T-cell (primary cell): ENCODE measurements at places on chromosomes 4 and X.

DNA sequence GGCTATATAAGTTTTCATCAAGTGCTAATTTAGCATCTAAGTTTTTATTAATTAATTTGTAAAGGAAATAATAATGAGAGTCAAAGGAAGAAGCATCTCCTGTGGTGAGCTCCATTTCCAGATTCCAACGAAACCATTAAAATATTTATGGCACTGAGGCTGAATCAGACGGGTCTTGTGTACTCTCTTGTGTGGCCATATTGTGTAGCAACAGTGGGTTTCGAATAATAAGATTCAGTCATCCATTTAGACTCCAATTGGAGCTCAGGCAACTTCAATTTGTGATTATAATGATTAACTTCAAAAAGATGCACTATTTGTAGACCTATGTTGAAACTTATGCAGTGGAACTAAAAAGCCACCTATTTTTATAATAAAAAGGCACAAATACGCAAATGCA, 82.4 kb downstream of the SNCA start:
- no peak for DNase-seq

DNA sequence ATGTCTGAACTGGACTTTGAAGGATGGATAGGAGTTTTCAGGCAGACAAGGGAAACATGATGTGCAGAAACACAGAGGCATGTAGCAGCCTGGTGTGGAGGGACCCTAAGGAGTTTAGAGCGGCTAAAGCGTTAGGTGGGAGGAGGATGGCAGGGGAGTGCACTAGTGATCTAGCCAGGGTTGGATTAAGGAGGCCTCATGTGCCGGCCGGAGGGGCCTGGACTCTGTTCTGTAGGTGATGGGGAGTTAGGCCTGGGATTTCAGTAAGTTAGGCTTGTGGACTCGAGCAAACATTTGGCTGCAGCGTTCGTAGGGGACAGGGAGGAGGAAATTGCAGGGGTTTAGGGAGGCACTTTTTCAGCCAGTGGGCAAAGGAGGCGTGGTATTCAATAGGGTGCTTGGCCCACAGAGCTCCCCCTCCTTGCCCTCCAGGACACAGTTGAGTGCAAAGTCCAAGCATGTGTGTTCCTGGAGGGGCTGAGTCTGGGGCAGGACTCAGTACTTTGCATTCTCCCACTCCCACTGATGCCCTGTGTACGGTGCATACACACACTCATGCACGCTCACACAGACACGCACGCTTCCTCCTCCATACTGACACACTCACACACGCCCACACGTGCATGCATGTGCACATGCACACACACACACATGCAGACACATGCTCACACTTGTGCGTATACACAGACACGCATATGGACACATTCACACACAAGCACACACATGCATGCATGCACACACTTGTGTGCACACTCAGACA, 18.6 kb downstream of the PSAPL1 start:
- DNase-seq = no peak

GRCh38 chr4:122480655-122481487, 24.3 kb upstream of the IL2 start:
- DNase-seq = no peak

GRCh38 chr4:122896270-122896669, 26.1 kb downstream of the NUDT6 start:
- no peak for DNase-seq

GRCh38 chr4:17490575-17491059, 21.3 kb downstream of the QDPR start:
- no peak for DNase-seq

DNA sequence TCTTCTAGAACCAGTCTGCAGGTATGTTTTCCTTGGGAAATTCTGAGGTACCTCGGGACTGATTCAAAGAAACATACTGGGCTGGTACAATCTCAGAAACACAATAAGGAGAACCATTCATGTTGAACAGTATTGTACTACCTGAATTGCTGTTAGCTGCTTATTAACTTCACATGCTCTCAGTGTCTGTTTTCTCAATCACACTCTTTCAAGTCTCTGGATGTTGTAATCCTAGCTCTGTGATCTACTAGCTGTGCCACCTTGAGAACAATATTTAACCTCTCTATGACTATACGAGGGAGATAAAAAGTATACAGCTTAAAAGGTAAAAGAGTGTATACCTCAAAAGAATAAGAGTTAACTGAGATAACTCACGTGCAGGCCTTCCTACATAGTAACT, 10.3 kb downstream of the CCDC158 start:
- no peak for DNase-seq

GRCh38 chrX:40151211-40152172, 53.7 kb upstream of the BCOR start:
- DNase-seq = no peak

GRCh38 chr4:88318751-88319350, 34.5 kb upstream of the PPM1K start:
- DNase-seq = no peak

DNA sequence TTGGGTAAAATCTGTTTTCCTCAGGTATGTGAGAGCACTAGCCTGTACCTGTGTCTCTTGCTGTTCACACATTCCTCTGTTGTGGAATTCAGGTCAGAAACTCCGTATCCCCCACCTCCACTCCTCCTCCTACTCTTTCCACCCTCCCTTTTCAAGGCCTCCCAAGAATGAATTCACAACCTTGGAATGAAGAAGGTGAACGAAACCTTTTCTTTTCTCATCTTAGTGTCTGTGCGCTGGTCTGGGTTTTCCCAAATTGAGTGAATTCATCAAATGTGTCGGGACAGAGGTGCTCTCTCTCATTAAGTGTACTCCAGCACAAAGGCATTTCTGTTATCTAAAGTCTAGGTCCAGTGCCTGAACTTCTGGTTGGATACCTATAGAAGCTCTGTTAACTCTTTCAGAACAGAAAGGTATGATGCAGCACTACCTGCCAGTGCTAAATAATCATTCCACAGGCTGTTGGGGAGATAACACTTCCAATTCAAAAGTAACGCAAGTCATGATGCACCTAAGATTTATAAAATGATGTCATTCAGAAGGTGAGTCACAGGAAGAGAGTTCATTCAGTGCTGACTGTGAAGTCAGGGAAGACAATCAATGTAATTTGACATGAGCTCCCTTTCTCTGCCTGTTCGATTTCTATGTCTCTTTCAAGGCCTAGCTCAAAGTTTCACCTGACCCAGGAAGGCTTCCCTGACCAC, 41.9 kb downstream of the COL4A6 start:
- DNase-seq = no peak

DNA sequence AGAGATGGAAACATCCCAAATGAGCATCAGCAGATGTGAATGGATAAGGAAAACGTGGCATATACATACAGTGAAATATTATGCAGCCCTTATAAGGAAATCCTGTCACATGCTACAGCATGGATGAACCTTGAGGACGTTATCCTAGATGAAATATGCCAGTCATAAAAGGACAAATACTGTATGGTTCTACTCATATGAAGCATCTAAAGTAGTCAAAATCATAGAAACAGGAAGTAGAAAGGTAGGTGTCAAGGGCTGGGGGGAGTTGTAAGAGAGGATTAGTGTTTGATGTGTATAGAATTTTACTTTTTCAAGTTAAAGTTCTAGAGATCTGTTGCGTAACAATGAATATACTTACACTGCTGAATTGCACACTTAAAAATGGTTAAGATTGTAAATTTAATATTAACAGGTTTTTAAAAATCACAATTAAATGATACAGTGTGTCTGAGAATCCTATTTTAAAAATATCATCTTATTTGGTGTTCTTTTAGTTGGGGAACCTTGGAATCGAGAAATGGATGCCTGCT, 58.5 kb downstream of the KDM6A start:
- no peak for DNase-seq

- DNase-seq = no peak
These were observed 307.7 kb downstream of the GPM6A start for GRCh38 chr4:175504318-175504717.

GRCh38 chrX:153775293-153776119, 5.3 kb upstream of the SRPK3 start:
- no peak for DNase-seq

- no peak for DNase-seq
These were observed 23.7 kb downstream of the MAGEB1 start for GRCh38 chrX:30270639-30271038.
